ENCODE measurements at places on chromosomes 5 and 9.

GRCh38 chr5:93299681-93300308 lies 281.2 kb downstream of the NR2F1-AS1 start:
- DNase-seq = no peak

DNA sequence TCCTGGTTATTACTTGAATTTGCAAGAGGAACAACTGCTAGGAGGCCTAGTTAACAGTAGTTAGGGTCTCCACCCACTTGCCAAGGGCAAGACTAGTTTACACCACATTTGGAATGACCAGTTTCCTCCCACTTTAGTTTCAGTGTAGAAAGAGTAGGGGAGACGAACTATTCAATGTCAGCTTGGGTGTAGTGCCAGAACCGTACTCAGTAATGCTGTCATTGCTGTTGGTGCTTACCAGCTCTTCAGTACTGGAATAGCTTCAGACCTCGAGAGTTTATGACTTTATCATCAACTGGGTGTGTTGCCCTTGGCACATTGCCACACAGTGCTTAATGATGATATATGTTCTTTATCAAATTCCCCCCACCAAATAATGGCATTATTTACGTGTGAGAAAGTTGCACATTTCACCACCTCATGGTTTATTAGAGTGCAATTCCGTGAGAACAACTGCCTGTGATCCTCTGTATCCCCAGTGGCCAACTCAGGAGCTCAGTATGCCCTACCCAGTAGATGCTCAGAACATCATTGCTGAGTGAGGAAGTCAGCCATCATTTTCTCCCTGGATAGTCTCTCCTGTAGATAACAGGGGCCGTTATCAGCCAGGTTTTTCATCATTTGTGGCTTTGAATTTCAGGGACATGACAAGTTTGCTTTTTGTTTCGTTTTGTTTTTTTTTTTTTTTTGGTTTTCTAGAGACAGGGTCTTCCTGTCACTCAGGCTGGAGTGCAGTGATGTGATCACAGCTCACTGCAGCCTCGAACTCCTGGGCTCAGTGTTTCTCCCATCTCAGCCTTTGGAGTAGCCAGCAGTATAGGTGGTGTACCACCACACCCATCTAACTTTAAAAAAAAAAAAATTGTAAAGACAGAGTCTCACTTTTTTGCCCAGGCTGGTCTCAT lies 67.3 kb downstream of the DOCK8 start:
- DNase-seq = no peak

DNA sequence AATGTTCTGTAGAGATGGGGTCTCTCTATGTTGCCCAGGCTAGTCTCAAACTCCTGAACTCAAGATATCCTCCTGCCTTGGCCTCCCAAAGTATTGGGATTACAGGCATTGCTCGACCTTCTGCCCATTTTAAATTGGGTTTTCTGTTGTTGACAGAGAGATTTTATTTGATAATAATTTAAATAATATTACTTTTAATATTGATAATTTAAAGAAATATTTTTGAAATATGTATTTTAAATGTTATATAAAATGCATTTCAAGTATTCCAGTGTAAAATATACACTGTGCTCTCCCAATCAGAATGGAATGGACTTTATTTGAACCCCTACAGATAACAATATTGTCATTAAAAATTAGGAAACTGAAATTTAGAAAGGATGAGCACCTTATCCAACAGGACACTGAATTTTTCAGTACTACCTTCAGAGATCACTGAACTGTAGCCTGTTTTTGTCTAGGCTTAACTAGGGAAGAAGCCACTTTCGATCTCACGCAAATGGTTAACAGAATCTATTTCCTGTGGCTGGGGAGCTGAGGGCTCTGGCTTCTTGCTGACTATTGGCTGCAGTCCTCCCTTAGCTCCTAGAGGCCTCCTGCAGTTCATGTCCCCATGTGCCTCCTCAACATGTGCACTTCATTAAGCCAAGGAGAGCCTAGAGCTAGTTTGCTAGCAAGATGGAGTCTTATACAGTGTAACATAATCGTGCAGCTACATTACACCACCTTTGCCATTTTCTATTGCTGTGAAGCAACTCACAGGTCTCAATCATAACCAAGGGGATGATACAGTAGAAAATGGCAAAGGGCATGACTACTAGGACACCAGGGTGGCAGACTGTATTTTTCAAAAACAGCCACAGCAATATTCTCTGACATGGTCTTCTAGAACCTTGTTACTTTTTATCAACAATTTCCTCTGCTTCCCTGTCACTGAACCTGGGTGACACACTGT lies 150.0 kb downstream of the CDC42SE2 start:
- no peak for DNase-seq

DNA sequence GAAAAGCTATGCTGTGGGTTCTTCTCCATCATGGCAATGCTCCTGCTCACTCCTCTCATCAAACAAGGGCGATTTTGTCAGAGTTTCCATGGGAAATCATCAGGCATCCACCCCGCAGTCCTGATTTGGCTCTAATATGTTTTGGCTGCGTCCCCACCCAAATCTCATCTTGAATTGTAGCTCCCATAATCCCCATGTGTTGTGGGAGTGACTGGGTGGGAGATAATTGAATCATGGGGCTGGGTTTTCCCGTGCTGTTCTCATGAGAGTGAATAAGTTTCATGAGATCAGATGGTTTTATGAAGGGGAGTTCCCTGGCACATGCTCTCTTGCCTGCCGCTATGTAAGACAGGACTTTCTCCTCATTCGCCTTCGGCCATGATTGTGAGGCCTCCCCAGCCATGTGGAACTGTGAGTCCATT lies 163.8 kb downstream of the GADD45G start:
- DNase-seq = no peak

DNA sequence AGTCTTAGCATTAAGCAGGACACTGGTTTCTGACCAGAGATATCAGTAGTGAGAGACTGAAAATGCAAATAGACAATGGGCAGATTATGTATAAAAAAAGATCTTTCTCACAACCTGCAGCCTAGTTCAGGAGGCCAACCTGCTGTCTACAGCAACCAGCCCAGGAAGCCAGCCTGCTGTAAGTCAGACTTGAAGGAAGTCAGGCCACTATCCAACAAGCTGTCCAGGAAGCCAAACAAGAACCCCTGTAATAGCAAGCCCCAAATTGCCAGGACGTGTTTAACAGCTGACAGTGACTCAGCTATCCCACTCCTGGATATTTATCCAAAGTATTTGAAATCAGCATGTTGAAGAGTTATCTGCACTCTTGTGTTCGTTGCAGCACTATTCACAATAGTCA lies 121.8 kb upstream of the SPIN1 start:
- DNase-seq = no peak

DNA sequence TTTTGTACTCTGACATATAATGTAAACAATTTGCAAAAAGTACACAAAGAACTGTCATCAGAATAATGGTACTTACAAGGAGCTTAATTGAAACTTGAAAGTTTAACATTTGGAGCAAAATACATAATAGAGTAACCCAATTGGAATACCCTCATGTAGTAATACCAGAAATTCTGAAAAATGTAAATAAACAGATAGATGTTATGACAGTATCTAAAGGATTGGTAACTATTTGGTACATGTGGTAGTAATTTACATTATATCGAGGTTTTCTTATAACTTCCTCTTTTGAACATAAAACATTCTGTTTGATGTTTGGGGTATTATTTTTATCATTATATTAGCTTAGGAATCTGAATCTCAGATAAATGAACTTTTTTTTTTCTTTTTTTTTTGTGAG lies 211.7 kb upstream of the ELL2 start:
- no peak for DNase-seq

- no peak for DNase-seq
These were observed 2.2 kb downstream of the UNC5A start for GRCh38 chr5:176812269-176813259.

DNA sequence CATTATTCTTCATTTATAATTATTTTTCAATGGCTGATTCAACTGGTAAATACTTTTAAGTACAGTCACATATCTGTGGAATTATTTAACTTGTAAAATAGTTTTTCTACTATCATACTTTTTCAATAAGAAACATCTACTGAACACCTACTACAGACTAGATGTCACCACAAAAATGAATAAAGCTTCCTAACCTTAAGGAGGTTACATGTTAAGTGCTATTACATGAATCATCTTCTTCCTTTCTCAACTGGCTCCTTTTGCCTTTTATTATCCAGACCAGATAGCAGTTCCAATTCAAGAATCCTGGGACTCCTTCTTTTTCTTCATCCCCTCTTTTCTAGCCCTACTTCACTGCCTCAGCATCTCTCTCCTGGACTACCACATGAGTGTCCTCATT lies 4.7 kb downstream of the PGGT1B start:
- no peak for DNase-seq

GRCh38 chr5:138029944-138030343 lies 2.9 kb downstream of the FAM13B start:
- no peak for DNase-seq

GRCh38 chr5:78515670-78516069 lies 132.9 kb downstream of the LHFPL2 start:
- DNase-seq = no peak
